ENCODE measurements at places on chromosomes 4 and X.

- DNase-seq: no peak
Observed at GRCh38 chrX:23386726-23387125, 52.1 kb downstream of the PTCHD1 start.

DNA sequence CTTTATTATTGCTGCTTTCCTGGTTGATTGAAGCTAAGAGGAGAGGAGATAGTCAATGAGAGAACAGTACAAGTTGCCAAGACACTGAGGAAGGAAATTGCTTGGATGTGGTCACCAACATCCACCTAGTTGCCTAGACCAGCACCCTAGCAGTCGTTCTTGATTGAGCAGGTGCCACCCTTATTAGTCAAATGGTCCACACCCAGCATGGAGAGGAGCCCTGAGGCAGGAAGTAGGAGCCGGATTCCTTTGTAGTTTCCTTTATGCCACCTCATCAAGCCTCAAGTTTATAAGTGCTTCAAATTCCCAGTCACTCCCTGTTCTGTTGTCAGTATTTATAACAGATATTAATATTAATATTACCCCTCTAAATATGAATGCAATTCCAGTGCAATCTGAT, 19.1 kb downstream of the PAGE2 start:
- no peak for DNase-seq

DNA sequence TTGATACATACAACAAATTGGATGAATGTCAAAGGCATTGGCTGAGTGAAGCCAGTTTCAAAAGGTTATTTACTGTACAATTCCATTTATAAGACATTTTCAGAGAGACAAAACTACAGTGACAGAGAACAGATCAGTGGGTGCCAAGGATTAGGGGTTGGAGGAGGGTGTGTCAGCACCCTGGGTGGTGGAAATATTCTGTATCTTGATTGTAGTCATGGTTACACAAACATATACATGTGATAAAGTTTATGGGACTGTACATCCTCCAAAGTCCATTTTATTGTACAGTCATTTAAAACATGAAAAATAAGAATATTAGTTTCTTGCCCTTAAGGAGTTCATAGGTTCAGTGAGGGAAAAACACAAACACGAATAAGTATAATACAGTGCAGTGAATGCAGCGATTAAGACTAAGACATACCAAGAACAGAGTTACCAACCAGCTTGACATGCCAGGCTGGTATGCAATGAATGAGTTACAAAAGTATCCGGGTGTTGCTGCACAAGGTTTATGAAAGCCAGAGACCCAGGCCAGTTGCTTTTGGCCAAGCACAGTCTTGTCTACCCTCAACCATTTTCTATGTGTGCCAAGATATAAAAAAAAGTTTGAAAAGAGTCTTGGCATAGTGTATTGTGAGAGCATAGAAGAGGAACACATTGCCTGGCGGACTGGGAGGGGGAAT, 123.6 kb downstream of the MSL3 start:
- no peak for DNase-seq

- DNase-seq: no peak
Observed at GRCh38 chrX:116031331-116031730, 139.2 kb upstream of the AGTR2 start.

GRCh38 chr4:66849596-66849995, 695.7 kb downstream of the CENPC start:
- no peak for DNase-seq

DNA sequence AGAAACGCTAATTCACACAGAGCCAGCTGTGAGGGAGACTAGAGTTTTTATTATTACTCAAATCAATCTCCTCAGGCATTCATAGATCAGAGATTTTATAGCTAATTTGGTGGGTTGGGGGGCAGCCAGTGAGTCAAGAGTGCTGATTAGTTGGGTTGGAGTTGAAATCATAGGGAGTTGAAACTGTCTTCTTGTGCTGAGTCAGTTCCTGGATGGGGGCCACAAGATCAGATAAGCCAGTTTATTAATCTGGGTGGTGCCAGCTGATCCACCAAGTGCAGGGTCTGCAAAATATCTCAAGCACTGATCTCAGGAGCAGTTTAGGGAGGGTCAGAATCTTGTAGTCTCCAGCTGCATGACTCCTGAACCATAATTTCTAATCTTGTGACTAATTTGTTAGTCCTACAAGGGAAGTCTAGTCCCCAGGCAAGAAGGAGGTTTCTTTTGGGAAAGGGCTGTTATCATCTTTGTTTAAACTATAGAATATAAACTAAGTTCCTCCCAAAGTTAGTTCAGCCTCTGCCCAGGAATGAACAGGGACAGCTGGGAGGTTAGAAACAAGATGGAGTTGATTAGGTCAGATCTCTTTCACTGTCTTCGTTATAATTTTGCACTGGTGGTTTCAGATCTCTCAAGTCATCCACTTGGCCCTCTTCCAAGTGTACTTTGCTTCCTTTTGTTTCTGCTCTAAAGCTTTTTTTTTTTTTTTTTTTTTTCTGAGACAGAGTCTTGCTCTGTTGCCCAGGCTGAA, 5.4 kb upstream of the NAA11 start:
- DNase-seq: no peak

DNA sequence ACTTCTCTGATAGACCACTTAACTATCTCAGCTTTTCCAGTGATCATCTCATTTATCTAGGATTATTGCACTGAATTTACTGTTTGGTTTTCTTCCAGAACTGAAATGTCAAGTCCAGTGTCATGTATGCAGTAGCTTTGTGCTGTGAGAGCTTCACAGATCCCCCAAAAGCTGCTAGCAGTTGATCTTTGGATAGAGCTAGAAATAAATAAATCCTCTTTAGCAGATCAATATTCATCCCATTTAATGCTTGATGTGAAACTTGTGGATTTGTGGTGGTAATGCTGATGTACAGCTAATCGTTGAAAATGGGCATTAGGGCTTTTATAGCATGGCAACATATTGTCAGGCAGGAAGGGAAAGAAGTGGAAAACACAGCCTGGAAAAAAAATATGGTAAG, 509.6 kb upstream of the FAM241A start:
- DNase-seq: peak; percentile 29

DNA sequence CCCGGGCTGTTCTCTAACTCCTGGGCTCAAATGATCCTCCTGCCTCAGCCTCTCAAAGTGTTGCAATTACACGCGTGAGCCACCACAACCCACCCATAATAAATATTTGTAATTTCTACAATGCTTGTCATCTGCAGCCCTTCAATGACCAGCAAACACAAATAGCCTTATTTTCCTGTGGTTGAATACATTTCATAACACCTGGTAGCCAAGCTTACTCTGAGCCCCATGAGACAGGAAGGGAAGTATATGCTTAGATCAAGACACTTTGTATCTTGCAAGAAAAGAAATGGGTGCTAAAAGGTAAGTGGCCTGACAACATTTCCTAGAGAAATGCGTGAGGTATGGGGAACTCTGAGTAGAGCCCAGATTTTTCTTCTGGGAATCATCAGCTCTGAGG, 56.9 kb upstream of the PDGFRA start:
- DNase-seq: no peak

DNA sequence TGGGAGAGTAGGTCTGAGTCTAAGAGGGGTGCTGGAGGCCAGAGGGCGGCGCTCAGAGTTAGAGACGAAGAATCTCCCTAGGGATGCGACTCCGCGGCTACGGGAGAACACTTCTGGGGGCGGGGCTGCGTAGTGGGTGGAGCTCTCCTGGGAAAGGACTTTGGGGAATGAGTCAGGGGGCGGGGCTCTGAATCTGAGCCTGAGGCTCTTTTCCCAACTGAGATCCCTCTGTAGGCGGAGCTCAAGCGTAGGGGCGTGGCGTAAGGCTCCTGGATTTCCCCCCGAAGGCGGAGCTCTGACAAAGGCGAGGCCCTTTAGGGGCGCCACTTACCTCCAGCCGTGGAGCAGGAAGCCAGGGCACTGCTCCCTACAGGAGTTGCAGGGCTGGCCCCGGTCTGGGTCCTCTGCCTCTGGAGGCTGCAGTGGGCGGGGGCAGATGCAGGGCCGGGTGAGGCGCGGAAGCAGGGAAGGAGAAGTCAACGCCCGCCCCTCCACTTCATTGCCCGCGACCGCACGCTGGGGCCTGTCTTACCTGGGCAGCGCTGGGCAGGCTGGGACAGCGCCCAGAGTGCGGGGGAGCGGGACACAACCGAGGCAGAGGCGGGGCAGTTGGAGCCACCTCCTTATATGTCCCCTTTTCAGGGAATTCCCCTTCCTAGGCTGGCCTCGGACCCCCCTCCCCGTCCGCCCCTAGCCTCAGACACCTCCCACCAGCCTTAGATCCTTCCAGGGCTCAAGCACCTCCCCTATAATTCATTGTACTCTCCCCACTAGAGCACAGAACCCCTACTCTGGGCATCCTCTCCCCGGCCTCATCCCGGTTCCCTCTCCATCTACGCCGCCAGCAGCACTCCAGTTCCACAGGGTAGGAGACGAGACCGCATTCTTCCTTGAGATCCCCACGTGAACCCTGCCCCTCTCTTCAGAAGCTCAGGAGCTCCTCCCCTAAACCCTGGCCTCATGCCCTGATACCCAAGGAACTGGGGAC, 1.6 kb downstream of the PRICKLE3 start:
- DNase-seq: peak; percentile 93

DNA sequence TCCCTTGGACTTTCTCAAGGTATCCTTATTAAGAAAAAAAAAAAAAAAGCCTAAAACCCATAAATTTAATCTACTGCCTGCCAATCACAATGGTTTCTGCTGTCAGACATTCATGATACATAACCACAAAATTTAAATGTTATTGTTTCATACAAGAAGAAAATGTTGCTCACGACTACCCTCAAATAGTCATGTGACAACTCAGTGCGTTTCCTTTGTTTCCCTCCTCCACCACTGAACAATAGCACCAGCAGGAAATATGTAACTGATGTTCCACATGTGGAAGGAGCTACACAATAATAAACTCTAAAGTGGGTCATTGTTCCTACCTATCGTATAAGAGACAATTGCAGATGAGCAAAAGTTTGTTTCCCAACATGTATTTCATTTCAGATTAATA, 244.1 kb upstream of the EDNRA start:
- DNase-seq: no peak

- peak; percentile 70 for DNase-seq
Observed at GRCh38 chr4:7324651-7325121, 110.0 kb downstream of the PSAPL1 start.

DNA sequence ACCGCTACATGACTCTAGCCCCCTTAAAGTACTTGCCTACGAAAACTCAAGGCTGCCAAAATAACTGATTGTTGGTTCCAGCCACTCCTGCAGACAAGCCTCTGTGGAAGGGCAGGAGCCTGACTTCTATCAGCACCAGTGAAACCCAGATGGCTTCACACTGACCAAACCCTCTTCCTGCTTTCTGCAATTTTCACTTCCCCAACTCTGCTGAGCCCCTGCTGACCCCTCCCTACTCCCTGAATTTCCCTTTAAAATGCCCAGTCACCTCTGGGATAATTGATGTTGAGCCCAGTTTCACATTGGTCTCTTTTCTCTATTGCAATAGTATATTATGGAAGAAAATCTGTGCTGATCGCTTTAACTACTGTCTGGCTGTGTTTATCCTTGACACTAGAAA, 61.6 kb upstream of the STS start:
- no peak for DNase-seq

DNA sequence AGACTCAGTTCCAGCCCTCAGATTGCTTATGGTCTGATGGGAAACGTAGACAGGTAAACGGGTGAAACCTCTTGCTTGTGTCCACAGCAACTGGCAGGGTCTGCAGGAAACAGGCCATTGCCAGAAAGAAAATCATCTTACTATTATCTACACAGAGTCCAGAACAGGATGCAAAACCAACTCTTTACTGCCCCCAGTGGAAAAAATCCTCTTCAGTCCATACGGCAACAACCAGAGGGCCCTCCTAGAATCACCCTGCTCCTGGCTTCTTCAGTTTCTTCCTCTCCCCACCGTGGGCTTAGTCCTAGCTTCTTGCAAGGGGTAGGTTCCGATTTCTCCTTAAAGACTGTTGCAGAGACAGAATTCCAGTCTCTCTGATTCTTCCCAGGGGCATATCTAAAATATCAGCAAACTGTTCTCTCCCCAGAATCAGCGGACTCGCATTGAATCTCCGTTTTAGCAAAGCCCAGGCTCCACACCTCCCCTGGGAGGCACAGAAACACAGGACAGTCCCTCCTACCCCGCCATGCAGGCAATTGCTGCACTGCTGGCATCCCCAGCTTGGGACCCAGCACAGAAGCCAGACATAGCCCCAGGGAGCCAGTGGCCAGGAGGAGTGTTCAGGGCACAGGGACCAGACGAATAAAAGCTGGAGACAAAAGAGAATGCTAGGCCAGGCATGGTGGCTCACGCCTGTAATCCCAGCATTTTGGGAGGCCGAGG, 41.0 kb upstream of the SH3RF1 start:
- DNase-seq: peak; percentile 80

DNA sequence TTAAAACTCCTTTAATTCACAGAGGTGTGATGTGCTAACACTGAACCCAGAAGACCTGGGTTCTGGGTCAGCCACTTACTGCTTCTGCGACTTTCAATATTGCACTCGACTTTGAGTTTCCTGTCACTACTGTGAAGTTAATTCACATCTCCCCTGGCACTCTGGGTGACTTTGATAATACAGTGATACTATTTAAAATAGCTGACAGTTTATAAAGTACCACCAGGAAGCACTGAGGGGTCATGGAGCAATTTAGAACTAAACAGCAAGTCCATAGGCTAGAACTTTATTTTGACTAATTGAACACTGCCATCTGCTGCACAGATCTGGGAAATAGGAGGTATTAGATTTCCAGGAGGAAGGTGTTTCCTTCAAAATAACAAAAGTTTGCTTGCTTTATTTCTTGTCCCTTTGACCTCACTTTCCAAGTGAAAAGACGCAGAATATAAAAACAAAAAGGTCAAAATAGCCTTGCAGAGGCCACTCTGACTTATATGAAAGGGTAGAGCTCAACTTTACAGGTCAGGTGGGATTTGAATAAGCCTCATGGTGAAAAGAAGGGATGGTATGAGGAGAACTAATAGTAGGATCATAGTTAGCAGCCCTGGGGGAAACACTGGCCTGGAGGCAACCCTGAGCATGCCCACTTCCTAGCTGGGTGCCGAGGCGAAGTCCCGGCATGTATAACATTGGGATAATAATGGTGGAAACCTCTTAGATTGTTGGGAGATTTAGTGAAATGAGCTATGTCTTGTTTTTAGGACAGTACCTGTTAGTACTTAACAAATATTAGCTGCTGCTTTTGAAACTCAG, 53.4 kb downstream of the ZNF518B start:
- peak; percentile 69 for DNase-seq

DNA sequence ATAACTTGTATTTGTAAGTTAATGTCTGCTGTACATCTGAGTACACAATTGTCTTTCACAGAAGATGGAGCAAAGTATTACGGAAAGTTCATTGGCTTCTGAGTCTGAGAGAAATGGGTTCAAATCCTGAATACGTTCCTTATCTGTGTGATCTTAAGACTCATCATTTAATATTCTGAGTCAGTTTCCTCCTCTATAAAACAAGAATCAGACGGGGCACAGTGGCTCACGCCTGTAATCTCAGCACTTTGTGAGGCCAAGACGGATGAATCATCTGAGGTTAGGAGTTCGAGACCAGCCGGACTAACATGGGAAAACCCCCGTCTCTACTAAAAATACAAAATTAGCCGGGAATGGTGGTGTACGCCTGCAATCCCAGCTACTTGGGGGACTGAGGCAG, 57.8 kb downstream of the APBB2 start:
- no peak for DNase-seq

DNA sequence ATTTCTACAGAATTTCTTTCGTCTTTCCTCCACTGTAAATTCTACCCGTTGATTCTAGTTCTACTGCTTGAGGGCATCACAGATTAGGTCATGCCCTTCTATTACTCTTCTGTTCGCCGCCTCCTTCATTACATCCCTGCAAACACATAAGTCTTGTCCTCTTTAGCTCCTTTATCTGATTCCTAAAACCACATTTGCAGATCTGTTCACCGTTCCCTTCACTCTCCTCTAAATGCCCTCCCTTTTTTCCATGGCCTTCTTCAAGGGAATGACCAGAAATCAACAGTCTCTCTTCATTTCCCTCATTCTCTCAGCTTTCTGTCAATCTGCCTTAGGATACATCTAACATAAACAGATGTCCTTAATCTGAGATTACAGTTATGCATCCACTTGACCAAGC, 43.1 kb downstream of the BTC start:
- DNase-seq: no peak
